Muscle of leg (tissue), 16 donors: ENCODE measurements at places on chromosomes 2 and 18.

- H3K4me1 ChIP-seq = no peaks in the 10 kb centered on the region
- no peaks in the 10 kb centered on the region for H3K27me3 ChIP-seq
- no peak overlapping the region for H3K4me3 ChIP-seq
- DNase-seq = no peak
- H3K36me3 ChIP-seq = no peaks in the 10 kb centered on the region
Observed at GRCh38 chr2:190119257-190119656, 56.7 kb upstream of the MSTN start.

GRCh38 chr2:33420726-33421125 lies 55.7 kb upstream of the RASGRP3 start:
- no peaks in the 10 kb centered on the region for H3K36me3 ChIP-seq
- H3K4me1 ChIP-seq = peaks cover 9% of the 10 kb centered on the region
- no peaks in the 10 kb centered on the region for H3K27me3 ChIP-seq

GRCh38 chr2:102110596-102111334 lies 31.8 kb upstream of the IL1R1 start:
- DNase-seq = no peak
- H3K27ac ChIP-seq = no peak overlapping the region
- no peaks in the 10 kb centered on the region for H3K27me3 ChIP-seq
- no peaks in the 10 kb centered on the region for H3K36me3 ChIP-seq

DNA sequence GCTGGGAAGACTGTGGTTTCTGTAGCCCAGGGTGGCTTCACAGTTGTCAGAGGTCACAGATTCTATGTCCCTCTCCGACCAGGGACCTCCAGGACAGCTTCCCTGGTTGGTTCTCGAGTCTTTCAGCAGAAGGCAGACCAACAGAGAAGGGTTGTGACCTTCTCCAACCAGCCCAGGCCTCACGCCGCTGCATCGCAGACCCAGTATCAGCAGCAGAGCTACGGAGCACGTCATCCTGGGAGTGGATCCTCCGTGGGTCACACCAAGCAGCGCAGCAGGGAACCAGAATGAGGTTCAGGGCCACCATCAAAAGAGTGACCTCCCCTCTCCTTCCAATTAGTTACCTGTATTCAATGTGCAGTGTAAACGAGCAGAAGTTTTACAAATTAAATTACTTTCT lies 49.3 kb downstream of the ST3GAL5 start:
- DNase-seq = no peak
- peaks cover 18% of the 10 kb centered on the region for H3K36me3 ChIP-seq
- no peak overlapping the region for H3K27ac ChIP-seq
- no peaks in the 10 kb centered on the region for H3K4me1 ChIP-seq
- no peak overlapping the region for H3K4me3 ChIP-seq
- H3K27me3 ChIP-seq = no peaks in the 10 kb centered on the region

- no peak overlapping the region for H3K4me3 ChIP-seq
- H3K27ac ChIP-seq = no peak overlapping the region
- H3K36me3 ChIP-seq = no peaks in the 10 kb centered on the region
Observed at GRCh38 chr18:75052475-75052874, 156.5 kb downstream of the PTGR3 start.

- H3K27me3 ChIP-seq = no peaks in the 10 kb centered on the region
- H3K4me3 ChIP-seq = no peak overlapping the region
- DNase-seq = no peak
- no peak overlapping the region for H3K27ac ChIP-seq
- no peaks in the 10 kb centered on the region for H3K4me1 ChIP-seq
Observed at GRCh38 chr2:210162466-210163124, 8.6 kb downstream of the KANSL1L start.

GRCh38 chr2:208150956-208151355 lies 5.0 kb upstream of the CRYGB start:
- no peak for DNase-seq
- H3K4me1 ChIP-seq = no peaks in the 10 kb centered on the region
- no peak overlapping the region for H3K27ac ChIP-seq
